ENCODE measurements at places on chromosomes 12 and 14.

DNA sequence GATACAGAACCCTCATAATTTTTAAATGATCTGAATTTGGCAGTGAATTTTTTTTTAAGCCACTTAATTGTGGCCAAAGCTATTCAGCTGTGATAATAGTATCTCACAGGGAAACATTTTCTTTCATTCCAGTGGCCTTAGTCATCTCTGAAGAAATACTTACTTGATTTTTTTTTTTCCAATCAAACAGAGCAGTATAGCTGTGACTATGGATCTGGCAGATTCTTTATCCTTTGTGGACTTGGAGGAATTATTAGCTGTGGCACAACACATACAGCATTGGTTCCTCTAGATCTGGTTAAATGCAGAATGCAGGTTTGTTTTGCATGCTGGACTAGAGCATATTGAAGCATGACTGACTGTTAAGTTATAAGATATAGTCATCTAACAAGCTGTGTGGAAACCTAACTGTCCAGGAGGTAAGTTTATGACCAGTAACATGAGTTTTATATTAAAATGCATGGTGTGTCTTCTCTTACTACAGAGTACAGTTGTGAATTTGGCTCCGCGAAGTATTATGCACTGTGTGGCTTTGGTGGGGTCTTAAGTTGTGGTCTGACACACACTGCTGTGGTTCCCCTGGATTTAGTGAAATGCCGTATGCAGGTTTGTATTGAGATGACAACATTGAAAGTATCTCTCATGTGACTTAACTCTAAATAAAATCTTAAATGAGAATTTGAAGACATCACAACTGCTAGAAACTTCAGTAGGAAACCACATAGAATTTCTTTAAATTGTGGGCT, 1.9 kb downstream of the SLC25A3 start:
- no peak for DNase-seq

DNA sequence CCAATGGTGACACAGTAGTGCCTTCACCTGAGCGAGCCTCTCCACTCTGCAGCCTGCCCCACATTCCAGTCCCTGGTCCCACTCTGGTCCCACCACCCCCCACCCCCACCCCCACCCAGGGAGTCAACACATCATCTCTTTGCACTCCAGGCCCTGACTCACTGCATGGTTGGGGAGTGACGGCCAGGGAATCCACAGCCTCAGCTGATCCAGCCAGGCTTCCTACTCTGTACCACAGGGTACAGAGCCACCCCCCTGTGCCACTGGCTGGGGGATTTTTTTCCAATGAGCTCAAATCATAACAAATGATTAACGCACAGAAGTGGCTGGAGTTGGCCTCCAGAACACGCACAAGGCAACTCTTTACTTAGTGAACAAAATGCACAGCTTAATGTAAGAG, 233.7 kb downstream of the NTF3 start:
- DNase-seq = no peak

DNA sequence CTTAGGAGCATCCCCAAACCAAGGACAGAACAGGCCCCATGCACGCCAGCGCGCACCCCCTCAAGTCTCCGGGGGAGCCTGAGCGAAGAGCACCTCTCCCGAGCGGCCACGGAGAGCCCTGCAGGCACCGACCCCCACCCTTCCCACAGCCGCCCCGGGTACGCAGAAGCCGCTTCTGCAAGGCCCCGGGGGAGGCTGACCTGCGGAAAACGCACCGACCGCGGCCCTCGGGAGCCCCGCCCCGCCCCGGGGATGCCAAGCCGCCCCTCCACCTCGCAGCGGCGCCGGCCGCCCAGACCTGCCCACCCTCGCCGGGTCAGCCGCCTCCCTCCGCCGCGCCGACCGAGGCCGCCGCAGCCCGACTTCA, 385 bp downstream of the CAPRIN2 start:
- no peak for DNase-seq

DNA sequence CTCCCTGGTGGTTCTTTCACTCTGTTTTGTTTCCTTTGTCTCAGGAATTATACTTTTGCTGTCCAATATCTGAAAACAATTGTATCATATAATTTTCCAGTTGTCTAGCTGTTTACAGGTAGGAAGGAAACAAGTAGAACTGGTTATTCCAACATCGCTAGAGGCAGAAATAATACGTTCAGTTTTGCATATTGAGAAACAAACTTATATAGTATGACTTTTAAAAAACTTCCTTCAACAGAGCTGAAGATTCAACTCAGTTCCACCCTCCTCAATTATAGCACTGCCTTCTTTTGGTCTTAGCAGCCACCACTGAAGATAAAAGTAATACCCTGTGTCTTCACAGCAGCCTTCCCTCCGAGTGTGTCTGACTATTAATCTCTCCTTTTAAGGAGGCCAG, 214.3 kb downstream of the EFCAB11 start:
- no peak for DNase-seq

DNA sequence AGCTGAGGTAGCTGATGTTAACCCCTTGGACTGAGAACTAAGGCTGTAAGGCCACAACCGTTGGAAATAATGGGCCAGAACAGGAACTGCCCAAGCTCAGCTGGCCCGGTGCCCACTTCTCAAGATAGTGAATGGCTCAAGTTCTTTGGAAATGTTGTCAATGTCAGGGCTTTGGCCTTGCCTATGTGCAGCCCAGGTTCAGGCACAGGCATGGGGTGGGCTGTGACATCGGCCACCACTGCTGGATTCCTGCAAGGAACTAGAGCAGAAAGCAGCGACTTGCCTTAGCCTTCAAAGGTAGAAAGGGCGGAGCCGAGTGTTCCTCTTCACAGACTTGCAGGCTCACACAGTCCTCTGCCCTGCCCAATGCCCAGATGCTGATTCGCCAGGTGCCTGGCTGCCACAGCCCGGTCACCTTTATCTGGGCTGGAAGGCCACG, 291.2 kb downstream of the ZFP36L1 start:
- DNase-seq = no peak

GRCh38 chr14:24285351-24285750, 14.0 kb upstream of the RABGGTA start:
- no peak for DNase-seq

GRCh38 chr12:122399592-122400373, 22.7 kb downstream of the CLIP1 start:
- DNase-seq = peak; percentile 73

GRCh38 chr12:89486264-89486663, 38.3 kb downstream of the GALNT4 start:
- DNase-seq = no peak

- DNase-seq = no peak
These were observed 15.1 kb downstream of the ADIPOR2 start for GRCh38 chr12:1705774-1706631.

DNA sequence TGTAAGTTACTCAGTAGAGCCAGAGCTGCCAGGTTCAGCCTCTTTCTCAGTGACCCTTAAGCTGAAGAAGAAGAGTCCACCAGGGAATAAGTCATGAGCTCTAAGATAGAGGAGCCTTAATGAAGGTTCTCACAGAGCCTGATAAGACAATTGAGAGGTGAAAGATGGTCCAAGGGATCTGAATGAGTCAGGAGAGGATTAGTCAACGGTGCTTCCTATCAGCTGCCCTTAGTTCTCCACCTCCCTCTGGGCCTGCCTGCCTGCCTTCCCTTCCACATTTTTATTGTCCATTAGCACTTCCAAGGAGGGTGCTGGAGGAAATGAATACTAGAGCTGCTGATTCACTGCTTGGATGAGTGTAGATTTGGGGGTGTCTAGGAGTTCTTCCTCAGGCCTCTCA, 161.7 kb upstream of the RMST start:
- DNase-seq = no peak

DNA sequence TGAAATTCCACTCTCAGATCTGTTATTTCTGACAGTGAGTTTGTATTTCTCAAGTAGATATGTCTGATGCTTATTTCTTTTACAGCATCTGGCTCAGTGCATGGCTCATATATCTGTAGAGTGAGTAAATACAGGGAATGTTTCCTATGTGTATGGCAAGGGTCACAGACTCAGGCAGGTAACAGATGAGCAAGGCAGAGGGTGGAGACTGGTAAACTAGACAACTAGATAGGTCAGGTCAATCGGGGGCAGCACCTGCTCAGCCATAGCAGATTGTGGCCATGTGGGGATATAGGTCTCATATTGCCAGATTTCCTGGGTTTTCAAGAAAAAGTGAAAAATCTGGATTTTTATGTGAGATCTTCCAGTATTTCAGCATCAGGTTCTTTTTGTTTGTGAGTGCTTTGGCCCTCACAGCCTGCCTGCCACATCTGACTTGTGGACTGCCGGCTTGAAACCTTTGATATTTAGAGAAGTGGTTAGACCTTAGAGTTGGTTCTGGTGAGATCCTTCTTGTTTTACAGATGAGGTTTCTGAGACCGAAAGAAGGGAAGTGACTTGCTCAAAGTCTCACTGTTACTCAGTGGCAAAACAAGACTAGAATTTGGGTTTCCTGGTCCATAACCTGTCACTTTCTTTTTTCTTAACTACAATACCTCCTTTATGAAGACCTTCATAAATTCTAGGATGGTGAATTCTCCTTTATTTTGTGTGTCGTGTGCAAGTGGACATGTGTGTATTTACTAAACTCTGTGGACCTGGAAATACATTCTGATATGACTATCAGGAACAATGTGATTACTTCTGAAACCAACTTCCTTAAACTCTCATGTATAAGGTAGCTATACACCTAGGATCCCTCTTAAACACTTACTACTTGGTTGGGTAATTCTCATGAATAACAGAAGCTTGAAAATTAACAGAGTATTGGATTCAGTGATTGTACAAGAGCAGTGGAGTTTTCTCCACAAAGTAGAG, 34.4 kb downstream of the PROX2 start:
- peak; percentile 40 for DNase-seq

GRCh38 chr12:19150273-19150900, 20.9 kb downstream of the PLEKHA5 start:
- no peak for DNase-seq

GRCh38 chr12:11545484-11546330, 103.8 kb upstream of the ETV6 start:
- peak; percentile 68 for DNase-seq

GRCh38 chr12:28460420-28461130, 270.3 kb downstream of the CCDC91 start:
- DNase-seq = no peak

GRCh38 chr14:69432364-69432763, 33.9 kb downstream of the SLC39A9 start:
- no peak for DNase-seq

GRCh38 chr12:25684070-25684469, 131.0 kb upstream of the LMNTD1 start:
- DNase-seq = no peak

GRCh38 chr12:11840366-11840765, 190.9 kb downstream of the ETV6 start:
- DNase-seq = no peak

DNA sequence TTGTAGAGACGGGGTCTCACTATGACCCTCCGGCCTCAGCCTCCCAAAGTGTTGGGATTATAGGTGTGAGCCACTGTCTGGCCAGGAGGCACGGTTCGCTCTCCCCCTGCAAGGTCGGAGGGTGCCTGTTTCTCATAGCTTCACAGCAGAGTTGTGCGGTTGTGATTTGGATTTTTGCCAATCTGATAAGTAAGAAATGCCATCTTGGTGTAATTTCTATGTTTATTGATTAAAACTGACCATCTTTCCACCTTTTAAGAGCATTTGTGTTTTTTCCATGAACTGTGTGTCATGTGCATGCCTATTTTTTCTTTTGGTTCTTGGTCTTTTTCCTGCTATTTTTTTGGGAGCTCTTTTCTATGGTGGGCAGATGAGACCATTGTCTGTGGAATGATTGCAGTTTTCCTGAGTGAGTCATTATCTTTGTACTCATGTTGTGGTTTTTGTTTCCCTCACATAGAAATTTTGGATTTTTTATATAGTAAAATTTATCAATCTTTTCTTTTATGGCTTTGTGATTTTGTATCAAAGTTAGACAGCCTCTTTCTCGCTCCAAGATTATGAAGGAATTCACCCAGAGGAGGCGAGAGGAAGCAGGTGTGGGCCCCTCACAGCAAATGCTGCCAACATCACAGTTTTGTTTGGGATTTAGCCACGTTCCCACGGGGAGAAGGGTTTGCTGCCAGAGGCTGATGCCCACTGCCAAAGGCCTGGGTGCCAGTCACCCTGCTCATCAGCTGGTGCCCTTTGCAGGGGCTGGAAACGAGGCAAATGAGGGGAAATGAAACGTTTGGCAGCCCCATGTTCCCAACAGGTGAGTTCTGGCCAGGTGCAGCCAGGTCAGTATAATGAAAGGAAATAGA, 47.2 kb downstream of the RFX4 start:
- DNase-seq = no peak

DNA sequence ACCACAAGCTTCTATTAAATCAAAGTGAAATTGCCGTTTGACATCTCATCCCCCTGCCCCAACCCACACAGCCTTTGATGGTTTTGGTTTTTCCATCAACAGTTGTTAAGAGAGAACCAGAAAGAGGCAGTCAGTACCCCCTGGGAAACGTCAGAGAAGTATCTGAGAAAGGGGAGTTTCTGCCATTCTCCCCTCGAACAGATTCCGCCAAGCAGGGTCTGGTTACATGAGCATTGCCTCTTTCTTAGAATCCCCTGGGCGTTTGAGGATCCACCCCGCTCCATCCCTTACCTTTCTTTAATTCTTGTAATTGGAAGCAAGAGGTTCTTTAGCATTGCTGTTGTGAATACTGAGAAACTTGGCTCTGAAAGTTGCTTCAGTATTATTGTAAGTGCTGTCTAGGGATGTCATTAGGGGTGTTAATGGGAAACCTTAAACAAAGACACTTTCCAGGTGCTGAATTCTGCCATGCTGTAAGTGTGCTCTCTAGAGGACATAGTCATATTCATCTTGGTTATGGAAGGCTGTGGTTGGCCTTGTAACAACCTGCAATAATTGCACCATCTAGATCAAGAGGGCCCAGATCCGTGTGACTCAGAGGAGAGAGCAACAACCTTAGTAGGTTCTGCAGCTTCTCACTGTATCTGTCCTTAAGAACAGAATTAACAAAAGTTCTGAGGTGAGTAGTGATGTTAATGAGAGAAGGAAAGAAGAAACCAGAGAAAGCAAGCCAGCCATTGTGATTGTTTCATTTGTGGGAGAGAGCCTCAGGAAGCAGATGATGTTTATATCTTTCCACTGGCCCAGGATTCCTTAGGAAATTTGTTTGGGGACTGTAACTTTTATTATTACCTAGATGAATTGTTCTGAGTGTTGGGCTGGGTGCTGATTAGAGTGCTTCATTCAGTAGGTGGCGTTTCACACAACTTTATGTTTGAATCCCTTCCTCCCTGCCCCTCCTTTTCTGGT, 9.0 kb downstream of the TMBIM6 start:
- no peak for DNase-seq

GRCh38 chr14:106845286-106846087, 1319.1 kb downstream of the TMEM121 start:
- DNase-seq = peak; percentile 45

GRCh38 chr12:94616203-94616729, 34.1 kb downstream of the TMCC3 start:
- no peak for DNase-seq

DNA sequence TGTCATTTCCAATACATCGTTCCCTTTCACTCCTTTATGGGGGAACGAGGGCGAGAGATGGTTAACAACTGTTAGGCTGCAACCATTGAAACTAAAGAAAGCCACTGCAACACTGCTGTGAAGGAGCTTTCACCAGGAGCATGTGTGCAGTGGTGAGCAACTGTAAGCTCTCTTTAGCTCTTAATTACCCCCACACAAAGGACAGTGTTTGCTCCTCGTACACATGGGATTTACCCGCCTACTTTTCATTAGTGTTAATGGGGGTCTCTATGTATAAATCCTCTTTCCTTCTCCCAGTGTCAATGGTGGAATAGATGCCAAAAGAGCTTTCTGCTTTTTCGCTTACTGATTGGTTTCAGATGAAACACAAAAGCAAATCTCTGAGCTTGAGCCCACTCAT, 343.1 kb downstream of the FLRT2 start:
- no peak for DNase-seq

- no peak for DNase-seq
These were observed 179.8 kb upstream of the DYRK2 start for GRCh38 chr12:67468549-67469245.

All from CD4-positive, alpha-beta T cell treated with Interleukin-6 at 100 ng/mL for 8 hours (primary cell).